Stimulated activated CD4-positive, alpha-beta T cell treated with anti-CD3 and anti-CD28 coated beads, TNF-alpha, amount 100 ng/mL, for 4 hours (primary cell): ENCODE measurements at places on chromosomes 1 and 21.

DNA sequence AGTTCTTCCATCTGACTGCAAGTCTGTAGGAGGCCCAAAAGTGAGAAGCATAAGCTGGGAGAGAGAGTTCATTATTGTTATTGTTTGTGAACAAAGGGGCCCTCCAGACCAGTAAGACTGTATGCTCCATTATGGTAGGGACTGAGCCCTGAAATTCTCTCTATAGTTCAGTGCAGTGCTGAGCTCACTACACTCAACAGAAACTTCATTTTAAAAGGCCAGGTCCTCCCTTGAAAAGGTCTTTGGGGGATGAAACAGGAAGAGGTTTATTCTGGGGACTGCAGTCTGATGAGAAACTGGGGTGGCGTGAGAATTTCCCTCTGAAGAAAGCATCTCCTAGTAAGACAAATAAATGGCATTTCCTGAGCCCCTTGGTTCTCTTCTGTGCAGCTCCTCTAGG lies 5.5 kb upstream of the GATAD2B start:
- DNase-seq: no peak

GRCh38 chr1:219050086-219050821 lies 123.4 kb upstream of the LYPLAL1 start:
- DNase-seq: no peak

DNA sequence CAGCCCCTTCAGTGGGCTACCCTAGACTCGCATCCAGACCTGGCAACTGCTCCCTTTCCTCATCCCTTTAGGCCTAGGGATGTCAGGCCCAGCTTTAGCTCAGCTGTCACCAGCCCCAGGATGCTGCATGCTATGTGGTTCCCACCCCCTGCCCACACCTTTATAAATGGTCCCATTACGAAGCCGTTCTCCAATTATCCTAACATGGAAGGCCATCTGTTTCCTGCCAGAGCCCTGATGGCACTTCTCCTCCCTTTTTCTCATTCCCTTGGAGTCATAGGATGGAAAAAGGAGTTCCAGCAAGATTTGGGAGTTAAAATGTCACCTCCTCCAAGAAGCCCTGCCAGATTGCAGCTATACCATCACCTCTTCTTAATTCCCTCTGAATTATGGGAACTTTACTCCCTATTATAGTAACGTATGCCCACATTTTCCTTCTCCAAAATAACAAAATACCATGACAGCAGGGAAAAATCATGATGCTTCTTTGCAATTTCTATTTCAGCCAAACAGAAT lies 205.0 kb upstream of the GRIK3 start:
- DNase-seq: no peak

GRCh38 chr1:32998064-32998463 lies 33.5 kb upstream of the RNF19B start:
- DNase-seq: no peak

GRCh38 chr1:77047978-77048614 lies 171.1 kb downstream of the PIGK start:
- no peak for DNase-seq

- DNase-seq: no peak
Observed at GRCh38 chr1:11340233-11340632, 67.2 kb downstream of the UBIAD1 start.

DNA sequence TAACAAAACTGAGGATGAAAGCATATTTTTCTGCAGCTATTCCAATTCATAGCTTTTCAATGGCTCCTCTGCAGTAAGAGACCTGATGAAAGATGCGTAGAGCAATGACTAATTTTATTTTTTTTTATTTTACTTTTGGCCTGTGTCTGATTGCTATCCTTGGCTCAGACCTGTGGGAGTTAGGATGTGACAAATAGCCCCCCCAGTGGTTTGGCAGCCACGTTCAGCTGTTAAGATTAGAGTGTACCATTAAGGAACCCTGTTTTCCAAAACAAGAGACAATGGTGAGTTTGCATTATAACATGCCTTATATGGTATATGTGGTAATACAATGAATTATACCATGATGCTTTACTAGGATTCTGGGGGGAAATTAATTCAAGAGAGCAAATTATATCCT lies 264.7 kb downstream of the CACNA1E start:
- no peak for DNase-seq

DNA sequence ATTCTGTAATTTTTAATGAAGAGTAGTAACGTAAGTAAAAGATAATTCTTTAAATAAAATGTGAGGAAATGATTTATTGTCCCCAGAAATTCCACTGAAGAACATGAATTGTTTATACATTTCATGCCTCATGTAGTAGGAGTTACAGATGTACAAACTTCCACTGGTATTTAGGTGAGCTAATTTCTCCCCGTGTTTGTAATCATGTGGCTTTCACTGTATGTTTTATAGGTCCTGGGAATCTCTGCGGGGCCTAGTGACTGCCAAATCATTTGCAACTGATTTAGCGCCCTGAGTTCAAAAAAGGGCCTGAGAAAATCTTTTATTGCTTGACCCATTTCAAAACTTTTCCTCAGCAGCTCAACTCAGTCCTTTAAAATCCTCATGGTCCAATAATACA lies 30.5 kb upstream of the FASLG start:
- DNase-seq: no peak

- no peak for DNase-seq
Observed at GRCh38 chr1:232899268-232899667, 51.1 kb upstream of the NTPCR start.

- DNase-seq: no peak
Observed at GRCh38 chr1:174989536-174990220, 10.1 kb upstream of the CACYBP start.

- no peak for DNase-seq
Observed at GRCh38 chr1:228401782-228402640, 4.6 kb downstream of the TRIM11 start.

- no peak for DNase-seq
Observed at GRCh38 chr1:105874621-105875020, 1181.9 kb upstream of the PRMT6 start.

DNA sequence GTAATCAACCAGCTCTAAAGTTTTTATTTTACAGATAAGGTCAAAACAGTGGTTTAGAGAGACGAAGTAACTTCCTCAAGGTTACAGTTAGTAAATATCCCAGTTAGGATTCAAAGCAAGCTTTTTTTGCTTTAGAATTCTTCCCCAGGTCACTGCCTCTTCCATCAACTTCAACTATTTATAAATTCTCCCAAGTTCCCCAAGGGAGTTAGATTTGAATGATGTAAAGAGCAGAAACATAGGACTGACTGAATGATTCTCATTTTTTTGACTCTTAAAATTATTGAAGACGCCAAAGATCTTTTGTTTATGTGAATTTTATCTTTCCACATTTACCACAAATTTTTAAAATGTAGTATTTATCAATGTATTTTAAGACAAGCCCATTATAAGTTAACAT lies 4.1 kb downstream of the POGZ start:
- DNase-seq: no peak

- DNase-seq: no peak
Observed at GRCh38 chr1:114720492-114720891, 3.9 kb upstream of the NRAS start.

DNA sequence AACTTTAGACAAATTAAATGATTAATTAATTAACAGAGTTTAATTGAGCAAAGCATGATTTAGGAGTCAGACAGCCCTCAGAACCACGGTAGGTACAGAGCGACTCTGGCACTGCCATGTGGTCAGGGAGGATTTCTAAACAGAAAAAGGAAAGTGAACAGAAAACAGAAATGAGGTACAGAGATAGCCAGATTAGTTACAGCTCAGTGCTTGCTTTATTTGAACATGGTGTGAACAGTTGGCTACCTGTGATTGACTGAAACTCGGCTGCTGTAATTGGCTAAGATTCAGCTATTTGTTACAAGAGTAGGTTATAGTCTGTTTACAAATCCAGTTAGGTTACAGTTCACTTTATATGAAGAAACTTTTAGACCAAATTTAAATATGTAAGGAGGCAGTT lies 163.0 kb upstream of the TNR start:
- DNase-seq: no peak

DNA sequence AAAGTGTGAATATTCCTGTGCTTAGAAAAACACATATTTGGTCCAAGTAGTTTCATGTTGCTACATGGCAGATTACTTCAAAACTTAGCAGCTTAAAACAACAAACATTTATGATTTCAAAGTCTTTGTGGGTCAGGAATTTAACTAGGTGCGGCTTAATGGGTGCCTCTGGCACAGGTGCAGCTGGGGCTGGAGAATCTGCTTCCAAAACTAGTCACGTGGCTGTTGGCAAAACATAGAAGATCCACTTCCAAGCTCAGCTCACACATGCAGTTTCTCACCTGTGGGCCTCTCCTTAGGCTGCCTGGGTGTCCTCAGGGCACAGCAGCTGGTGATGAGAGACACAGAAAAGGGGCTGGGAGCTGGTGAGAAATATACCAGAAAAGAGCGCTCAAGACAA lies 263.4 kb downstream of the TTLL7 start:
- no peak for DNase-seq

DNA sequence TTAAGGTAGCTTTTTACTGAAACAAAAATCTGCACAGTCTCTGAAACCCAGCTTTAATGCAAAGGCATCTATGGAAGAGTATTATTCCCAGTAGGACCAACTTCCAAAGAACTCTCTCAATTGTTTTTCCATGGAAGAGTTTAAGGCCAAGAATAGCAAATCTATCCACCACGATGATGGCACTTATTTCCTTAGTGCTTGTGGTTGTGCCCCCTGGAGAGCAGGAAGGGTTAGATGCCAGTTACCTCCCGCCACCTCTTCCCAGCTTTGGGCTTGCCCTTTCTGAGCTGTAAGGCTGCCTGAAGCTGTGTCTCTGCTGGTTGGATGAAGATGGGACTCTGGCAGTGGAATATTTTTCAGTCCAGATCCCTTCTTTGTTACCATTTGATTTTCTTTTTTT lies 4.8 kb upstream of the ATP1A1 start:
- DNase-seq: no peak

DNA sequence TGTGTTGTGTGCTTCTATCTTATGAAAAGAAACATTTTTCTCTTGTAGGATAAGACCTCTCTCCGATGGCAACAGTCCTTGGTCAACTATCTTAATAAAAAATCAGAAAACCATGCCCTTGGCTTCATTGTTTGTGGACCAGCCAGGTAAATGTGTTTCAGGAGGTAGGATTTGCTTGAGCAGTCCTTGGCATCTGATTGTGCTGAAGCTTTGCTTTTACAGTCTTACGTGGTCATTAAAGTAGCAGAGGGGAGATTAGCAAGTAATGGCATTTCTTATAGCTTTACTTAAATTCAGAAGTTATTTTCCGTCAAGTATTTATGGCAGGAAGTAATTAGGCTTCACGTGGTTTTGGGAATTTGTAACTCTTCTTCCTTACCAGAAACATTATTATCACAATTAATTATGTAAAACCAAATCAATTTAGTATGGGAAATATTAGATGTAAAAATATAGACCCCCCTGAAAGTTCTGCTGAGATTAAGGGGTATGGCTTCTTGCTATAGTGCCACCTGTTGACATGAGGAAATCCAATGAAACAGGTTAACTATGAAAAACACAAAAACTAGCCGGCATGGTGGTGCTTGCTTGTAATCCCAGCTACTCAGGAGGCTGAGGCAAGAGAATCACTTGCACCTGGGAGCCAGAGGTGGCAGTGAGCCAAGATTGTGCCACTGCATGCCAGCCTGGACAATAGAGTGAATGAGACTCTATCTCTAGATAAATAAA lies 49.0 kb downstream of the MAP3K21 start:
- no peak for DNase-seq

GRCh38 chr1:173020138-173020750 lies 30.5 kb downstream of the TNFSF18 start:
- DNase-seq: no peak

GRCh38 chr1:42660907-42661500 lies 2.8 kb downstream of the PPIH start:
- no peak for DNase-seq

DNA sequence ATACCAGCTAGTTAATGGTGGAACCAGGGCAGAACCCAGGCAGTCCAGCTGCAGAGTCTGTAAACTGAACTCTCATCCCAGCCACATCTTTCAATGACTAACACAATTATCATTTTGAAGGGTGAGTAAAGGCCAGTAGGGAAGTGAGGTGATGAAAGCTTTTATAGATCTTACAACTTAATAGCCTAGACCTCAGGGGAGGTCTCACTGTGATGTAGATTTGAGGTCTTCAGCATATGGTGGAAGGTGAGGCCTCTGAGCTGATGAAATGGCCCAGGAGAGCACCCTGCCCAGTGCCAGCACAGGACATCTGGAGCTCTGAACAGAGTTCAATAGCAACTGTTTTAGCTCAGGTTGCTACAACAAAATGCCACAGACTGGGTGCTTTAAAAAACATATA lies 44.8 kb upstream of the POU2F1 start:
- DNase-seq: no peak

DNA sequence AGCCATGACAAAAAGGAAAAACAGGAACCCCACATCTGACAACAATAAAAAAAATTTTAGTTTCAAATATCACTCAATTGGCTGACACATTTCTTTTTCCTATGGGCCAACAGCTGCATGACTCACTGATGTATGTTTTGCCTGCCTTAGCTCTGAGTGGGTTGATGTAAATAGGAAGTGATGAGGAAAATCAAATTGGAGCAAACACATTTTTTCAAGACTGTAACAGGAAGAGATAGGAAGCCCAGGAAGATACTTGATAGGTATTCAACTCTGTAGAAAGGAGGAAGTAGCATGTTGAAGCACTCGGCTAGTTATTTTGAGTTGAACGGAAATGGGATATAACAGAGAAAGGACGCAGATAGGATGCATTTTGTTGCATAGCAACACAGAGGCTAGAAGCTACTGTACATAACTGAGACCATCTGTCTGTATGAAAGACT lies 168.0 kb upstream of the NR5A2 start:
- DNase-seq: no peak

DNA sequence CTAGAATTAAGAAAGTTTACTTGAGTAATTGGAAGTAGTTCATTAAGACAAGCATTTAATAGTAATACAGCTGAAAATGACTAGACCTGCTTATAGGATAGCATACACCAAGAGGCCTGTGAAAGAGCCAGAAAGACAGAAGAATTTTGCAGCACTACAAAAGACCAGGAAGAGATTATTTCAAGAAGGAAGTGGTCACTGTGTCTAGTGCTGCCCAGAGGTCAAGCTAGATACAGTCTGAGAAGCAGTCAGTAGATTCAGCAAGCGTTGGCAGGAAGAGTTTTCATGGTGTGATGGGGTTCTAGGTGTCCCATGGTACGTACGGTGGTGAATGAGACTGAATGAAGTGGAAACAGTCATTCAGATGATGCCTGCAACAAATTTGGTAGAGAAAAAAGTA lies 31.5 kb downstream of the RGS8 start:
- DNase-seq: no peak

- DNase-seq: no peak
Observed at GRCh38 chr1:233394860-233395717, 67.6 kb downstream of the MAP3K21 start.

DNA sequence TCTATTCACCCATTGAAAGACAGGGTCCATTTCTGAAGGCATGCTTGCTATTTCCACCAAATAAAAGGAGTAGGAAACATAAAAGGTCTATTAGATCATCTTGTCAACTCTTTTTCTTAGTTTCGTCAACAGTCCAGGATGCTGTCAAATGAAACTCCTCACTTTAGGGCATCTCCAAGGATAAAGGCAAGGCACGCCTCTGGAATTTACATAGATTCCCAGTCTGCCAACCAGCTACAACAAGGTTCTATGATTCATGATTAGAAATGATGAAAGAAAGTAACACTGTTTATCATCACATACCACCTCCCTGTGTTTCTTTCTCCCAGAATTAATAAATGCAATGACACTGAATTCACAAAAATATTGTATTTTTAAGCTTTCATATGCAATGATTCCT lies 636.3 kb downstream of the LTN1 start:
- DNase-seq: no peak
